DND-41 (cell line): ENCODE measurements at places on chromosomes 5 and 9.

- DNase-seq, result no peak
These were observed 66.3 kb downstream of the RGMB start for GRCh38 chr5:98839469-98840383.

DNA sequence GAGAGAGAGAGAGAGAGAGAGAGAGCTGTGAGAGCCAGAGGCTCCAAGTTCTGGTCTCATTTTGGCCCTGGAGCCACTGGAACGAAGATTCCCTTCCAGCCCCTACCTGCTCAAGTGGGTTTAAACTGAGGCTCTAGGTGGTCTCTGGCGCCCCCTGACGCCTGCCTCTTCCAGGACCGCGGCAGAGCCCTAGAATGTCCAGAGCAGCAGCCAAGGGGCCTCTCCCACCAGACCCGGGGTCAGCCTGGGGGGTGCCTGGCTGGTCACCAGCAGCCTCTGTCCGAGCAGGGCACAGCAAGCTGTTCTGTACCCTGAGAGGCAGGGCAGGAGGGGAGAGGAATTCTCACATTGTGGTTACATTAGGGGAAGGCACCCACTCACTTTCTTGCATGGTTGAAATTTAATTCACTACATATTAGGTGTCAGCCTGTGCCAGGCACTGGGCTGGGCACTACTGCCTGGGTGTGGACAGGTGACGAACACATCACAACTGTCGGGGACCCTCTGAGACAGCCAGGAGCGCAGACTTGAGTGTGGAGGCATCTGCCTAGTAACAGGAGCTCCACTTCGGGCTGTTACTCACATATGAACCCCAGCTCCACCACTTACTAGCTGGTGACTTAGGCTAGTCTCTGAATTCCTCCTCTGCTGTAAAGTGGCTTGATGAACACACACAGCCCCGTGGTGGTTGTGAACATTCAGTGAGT lies 44.5 kb downstream of the AMBP start:
- DNase-seq, result peak; percentile 10

GRCh38 chr9:31669311-31669710 lies 715.1 kb upstream of the ACO1 start:
- DNase-seq, result no peak

- DNase-seq, result no peak
These were observed 21.7 kb downstream of the GPRIN1 start for GRCh38 chr5:176588297-176588696.

DNA sequence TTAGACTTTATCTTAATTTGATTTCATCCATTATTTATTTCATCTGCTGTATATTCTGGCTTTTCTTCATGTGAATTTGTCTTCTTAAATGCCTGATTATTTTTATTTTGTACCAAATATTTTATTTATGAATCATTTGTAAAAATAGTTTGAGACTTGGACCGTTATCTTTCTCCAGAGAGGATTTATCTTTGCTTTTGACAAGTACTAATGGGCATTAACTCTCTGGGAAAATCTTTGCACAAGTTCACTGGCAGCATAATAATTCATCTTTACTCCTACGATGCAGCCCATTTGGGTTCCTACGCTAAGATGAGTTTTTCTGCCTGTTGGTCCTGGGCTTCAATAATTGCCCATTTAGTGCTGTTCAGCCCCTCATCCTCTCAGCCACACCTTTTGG lies 131.0 kb upstream of the RORB start:
- no peak for DNase-seq

GRCh38 chr5:135139381-135140134 lies 105.5 kb upstream of the PITX1 start:
- DNase-seq, result no peak

DNA sequence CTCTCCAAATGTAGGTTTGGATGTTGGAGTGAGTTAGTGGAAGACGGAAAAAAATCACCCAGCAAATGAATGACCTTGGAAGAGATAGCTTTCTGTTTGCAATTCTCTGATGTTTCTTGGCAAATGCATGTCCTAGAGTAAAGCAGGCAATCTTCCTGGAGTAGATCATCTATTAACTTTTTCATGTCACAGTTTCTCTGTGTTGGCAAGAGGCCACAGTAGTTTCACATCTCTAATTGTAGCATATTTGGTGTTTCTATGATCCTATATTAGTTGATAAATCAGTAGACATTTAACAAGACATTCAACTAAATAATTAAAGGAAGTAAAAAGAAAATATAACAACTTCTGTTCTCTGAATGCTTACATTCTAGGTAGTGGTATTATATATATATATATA lies 138.2 kb upstream of the MINAR2 start:
- DNase-seq, result no peak

DNA sequence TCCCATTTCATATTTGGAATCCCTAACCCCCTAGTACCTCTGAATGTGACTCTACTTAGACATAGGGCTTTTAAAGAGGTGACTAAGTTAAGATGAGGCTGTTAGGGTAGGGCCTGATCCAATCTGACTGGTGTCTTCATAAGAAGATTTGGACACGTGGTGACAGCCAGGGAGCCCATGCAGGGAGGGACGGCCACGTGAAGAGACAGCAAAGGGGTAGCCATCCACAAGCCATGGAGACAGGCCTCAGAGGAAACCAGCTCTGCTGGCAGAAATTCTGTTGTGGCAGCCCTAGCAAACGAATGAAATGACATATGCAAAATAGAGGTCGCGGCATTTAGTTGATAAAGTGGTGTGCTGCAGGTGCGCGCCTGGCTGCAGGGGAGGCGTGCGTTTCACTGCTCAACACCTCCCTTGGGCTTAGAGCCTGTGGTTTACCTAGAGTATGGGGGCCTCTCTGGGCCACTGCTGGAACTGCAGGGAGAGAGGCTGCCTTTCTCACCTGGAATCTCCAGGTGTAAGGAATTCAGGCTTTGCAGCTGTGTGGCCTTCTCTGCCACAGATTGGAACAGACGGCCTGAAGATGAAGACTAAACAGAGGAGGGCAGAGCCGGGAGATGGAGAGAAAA lies 7.1 kb upstream of the AFAP1L1 start:
- DNase-seq, result no peak

DNA sequence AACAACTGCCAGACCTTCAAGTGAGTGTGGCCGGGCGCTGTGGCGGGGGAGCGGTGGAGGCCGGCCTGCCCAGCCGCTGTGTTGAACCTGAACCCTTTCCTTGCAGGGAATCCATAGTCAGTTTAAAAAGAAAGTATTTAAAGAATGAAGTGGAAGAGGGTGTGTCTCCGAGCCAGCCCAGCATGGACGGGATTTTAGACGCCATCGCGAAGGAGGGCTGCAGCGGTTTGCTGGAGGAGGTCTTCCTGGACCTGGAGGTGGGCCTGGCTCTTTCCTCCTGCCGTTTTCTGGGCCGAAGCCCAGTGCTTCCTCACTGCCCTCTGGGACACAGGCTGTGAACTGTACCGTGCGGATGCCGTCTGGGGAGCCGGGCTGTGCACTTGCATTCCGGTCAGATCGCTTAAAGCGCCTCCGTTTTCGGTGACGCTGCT lies 19.1 kb downstream of the EXOC3 start:
- no peak for DNase-seq

GRCh38 chr9:95100071-95100627 lies 217.4 kb downstream of the FANCC start:
- DNase-seq, result no peak

DNA sequence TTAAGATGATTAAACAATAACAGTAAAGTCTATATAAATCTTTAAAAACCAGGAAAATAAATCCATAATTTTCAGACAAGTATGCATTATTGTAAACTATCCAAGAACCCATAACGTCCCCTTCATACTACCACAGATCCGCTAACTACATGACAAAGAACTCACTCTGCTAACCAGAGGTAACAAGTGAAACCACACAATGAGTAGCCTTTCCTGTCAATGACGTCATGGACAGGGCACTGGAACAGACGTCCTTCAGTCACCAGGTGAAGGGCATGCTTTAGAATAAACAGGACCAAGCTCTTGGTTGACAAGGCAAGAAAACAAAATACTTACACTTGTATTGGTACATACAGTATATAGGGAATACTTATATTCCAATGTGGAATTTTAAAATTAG lies 45.2 kb downstream of the RNF130 start:
- no peak for DNase-seq

- DNase-seq, result no peak
These were observed 42.5 kb downstream of the CCL28 start for GRCh38 chr5:43369651-43370050.
